ENCODE measurements at places on chromosomes 3 and 15.

GRCh38 chr15:101657968-101658784, 6.0 kb upstream of the TM2D3 start:
- no peak for DNase-seq

DNA sequence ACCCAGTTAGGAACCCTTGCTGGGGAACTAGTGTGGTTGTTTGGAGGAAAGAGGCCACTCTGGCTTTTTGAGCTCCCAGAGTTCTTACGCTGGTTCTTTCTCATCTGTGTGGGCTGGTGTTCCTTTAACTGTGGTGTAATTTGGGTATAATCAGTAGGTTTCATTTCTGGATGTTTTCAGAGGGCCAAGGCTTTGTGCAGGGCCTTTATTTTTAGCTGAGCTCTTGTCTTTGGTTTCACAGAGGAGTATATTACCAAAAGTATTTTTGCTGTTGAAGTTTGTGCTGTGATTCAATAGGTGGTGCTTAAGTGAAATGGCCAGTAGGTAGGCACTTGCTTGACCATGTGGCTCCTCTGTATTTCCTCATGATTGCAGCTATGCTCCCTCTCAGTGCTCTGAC, 357.9 kb downstream of the KCNH8 start:
- no peak for DNase-seq

GRCh38 chr3:194987571-194988494, 283.1 kb downstream of the XXYLT1 start:
- DNase-seq = no peak

DNA sequence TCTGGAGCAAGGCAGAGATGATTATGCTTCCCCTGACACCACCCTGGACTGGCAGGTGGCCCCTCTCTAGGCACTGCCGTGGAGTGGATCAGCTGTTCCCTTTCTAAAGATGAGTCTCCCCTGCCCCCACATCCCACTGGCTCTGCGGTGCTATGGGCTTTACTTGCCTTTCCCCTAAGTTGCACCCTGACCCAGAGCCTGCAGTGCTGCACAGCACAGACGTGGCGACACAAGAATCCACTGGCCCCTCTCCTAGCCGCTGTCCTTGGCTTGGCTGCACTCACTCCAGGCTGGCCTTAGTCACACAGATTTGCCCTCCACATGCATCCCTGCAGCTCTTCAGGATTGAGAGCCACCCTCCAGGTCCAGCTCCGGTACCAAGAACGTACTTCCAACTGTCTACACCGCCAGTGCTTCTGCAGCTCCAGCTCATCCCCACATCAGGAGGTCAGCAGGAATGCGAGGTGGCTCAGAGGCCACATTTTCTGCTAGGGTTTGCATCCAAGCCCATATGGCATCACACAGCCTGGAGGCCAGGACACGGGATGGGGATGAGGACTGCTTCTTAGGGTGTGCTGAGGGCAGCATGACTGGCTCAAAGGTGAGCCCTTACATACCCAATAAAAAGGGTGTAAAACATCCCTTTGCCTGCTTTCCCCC, 82.4 kb upstream of the RASGRF1 start:
- no peak for DNase-seq

All from stimulated activated CD4-positive, alpha-beta T cell treated with anti-CD3 and anti-CD28 coated beads, Interleukin-15, amount 100 ng/mL, for 48 hours (primary cell).